ENCODE measurements at places on chromosomes 7 and 10.

- DNase-seq: no peak
These were observed 94.1 kb downstream of the BMPR1A start for GRCh38 chr10:86850481-86850880.

GRCh38 chr7:132103718-132104117 is 472.6 kb downstream of the PLXNA4 start:
- DNase-seq: no peak

GRCh38 chr10:43250615-43251418 is 16.0 kb downstream of the RASGEF1A start:
- no peak for DNase-seq

DNA sequence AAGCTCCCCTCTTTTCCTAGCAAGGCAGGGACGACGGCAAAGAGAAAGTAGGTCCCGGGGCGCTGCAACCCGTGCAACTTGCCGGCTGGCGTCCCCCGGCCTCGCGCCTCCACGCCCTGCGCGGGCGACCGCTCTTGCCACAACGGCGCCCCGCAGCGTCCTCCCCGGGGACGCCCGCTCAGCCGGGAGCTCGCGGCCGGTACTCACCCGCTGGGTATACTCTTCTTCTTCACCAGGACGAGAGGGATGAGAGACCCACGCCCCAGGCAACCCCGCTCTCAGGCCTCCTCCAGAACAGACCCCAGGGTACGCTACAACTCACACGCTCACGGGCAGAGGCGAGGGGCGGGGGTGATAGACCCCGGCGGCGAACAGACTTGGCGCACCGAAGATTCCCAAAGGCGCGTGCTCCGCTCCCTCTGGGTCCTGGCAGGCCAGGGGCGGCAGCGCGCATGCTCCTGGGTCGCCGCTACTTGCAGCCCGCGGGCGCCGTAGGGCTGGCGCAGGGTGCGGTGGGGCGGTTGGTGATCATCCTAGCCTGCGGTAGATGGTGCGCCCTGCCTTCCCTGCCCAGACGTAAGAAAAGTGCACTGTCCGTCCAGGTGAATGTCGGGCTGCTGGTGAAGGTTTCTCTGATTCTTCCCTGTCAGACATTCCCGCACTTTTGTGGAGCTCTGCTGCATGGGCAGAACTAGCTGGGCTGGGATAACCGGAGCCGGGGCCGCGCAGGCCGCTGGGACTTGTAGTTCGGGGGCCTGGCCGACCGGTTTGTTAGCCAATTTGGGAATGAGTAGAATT is at the start of gene CC2D2B:
Gene CC2D2B (plus strand): TSS at position 520 of the 798 bp plus-strand sequence. CDS start 3,349 bp downstream, outside the sequence.
- DNase-seq: peak; percentile 94

DNA sequence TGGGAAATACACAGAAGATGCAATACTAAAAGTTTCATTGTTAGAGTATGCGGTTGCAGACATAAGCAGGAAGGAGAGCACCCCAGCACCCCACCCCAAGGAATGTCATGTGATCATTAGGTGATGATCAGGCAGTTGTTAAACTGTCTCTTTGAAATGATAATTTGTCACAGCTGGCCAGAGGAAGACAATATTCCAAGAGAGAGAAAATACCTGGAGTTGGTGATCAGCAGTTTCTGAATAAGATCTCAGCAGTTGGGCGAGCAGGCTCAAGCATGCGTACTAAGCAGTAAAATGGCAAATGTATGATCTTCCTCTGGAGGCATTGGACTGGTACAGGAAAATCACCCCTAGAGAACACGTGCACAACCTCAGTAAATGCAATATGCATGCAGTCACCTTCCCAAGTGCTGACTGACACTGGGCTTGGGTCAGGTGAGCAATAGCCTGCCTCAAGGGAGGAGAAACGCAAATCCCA is 250.1 kb upstream of the MBL2 start:
- no peak for DNase-seq

DNA sequence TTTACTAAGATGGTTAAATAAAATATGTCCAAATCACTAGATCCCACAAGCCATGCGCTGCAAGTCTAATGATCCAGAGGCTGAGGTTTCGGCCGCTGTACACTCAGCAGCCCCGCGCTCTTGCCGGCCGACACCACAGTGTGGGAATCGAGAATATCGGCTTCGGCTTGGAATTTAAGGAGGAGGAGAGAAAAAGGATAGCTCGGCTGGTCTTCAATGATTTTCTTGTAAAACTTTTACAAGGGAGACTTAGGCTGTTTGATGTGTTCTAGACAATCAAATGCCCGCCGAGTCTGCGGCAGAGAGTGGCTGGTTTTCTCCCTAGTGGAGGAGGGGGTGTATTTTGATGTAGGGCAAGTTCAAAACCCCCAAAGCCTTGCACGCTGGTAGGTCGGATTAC is 118.2 kb upstream of the TCF7L2 start:
- DNase-seq: no peak

DNA sequence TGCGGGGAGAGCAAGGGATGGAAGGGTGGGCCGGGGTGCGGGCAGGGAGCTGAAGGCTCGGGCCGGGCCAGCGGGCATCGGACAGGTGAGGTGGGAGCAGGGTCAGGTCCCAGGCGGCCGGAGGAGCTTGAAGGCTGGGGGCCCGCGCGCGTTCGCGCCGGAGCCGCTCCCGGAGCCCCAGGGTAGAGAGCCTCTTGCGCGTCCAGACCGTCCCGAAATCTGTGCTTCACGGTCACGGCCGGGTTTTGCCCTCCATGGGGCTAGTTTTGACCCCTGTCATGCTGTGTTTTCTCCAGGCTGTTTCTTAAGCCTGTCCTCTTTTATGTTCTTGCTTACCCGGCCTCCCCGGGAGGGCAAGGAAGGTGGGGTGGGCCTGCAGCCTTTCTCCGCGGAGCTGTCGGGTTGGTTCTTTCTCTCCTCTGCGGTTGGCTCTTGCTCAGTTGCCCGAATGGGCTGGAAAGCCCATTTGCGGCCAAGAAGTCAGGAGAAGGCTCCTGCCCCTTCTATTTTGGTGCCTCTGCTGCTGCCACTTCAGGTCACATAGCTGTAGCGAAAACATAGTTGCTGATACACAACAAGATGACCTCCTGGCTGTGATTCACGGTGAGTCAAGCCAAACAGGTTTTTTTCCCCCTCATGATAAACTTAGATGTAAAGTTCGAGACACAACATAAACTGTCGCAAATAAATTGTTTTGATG is 650 bp downstream of the UBE2D1 start:
- no peak for DNase-seq

DNA sequence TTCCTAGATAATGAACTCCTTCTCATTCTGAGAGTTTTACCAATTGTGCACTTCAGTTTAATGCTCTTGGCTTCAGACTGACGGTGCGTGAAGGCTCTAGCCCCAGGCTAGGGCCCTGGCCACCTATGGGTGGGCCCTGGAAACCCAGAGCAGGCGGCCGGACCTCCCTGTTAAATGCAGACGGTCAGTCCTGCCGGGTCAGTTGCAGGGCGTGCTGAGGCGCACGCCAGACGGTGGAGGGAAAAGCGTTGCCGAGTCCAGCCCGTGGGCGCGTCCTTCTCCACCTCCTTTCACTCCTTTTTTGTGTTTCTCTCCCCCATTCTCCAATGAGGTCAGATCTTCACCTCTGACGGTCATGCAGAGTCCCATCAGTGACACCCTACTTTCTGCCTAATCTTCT is 2.3 kb downstream of the DPYSL4 start:
- DNase-seq: no peak

- DNase-seq: no peak
These were observed 53.3 kb upstream of the SP8 start for GRCh38 chr7:20839987-20840386.

DNA sequence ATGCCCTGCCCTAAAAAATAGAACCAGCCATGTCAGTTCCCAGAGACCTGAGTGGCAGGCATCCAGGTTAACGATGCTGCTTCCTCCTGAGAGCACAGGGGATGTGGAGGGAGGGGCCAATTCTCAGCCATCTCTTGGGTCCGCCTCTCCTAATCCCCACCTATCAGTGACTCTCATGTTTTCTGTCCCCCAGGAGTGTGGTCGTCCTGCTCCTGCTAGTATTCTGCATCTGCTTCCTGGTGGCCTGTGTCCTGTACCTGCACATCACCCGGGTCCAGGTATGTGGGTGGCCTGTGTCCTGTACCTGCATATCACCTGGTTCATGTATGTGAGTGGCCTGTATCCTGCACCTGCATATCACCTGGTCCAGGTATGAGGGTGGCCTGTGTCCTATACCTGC is 105.3 kb downstream of the ADCY1 start:
- no peak for DNase-seq

DNA sequence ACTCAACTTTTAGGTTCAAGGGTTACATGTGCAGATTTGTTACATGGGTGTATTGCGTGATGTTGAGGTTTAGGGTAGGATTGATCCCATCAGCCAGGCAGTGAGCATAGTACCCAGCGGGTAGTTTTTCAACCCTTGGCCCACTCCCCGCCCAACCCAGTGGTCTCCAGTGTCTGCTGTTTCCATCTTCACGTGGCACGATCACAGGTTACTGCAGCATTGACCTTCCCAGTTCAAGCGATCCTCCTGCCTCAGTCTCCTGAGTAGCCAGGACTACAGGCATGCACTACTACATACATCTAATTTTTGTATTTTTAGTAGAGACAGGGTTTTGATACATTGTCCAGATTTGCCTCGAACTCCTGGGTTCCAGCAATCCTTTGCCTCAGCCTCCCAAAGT is 905.7 kb upstream of the ZNF722 start:
- DNase-seq: no peak

DNA sequence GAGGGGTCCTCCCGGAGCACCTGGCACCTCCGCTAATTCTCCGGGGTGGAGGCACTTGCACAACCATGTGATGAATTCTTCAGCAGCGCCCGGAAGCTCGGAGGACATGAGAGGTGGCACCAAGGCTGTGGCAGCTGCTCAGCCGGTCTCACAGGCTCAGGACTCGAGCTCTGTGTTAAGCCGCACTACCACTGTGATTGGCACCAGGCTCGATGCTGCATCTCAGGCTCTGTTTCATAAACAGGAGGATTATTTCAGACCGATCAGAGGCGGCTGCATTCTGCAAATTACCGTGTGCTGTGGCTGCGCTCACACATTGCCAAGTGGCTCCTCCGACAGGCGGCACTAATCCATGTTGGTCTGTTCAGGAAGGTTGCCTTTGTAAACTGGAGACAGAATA is 495.2 kb downstream of the DNAJB6 start:
- no peak for DNase-seq

- no peak for DNase-seq
These were observed 55.9 kb downstream of the CFAP46 start for GRCh38 chr10:132886211-132887099.

- DNase-seq: no peak
These were observed 127.4 kb downstream of the TACC2 start for GRCh38 chr10:122116331-122116730.

DNA sequence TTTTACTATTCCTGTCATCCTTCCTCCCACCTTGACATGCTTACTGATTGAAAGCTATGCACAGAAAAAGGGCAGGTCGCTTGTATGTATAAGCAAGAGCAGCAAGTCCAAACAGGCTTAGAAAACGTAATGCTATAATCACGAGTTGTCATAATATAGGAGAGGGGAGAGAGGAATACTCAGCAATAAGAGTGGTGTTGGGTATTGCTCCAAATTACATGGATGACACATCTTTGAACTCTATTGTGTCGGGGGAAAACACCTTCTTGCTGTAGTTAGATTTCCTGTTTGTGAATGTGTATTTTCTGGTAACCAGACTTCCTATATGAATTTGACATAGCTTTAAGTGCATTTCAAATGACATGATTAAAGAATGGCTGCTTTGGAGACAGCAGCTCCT is 7.5 kb downstream of the MET start:
- DNase-seq: no peak

- DNase-seq: peak; percentile 45
These were observed 28.4 kb downstream of the TMEM130 start for GRCh38 chr7:98841179-98841997.

DNA sequence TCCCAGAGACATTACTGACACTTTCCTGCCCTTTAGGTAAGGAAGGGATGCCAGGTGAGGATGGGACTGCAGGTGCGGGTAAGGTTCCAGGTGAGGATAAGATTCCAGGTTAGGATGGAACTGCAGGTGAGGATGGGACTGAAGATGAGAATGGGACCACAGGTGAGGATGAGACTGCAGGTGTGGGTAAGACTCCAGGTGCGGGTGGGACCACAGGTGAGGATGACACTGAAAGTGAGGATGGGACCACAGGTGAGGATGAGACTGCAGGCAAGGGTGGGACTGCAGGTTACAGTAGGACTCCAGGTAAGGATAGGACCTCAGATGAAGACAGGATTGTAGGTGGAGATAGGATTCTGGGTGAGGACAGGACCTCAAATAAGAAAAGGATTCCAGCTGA is 322.3 kb downstream of the WDR37 start:
- no peak for DNase-seq

- no peak for DNase-seq
These were observed 46.5 kb downstream of the LGI1 start for GRCh38 chr10:93804200-93804599.

DNA sequence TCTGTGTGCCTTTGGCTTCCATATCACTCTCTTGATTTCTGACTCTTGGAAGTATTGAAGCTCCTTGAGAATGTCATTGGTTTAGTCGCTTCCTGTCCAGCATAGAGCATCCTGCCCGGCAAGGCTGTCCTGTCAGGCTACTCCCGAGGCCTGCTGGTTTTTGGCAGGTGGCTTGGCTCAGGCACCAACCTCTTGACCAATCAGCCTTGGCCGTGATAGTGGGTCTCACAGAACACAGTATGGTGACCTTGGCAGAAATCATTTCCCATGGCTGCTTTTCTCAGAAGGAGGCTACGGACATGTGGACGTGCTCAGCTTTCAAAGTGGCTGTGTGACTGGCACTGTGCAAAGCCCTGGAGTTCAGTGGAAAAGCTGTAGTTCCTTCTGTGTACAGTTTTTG is 516.9 kb downstream of the REEP3 start:
- DNase-seq: no peak

DNA sequence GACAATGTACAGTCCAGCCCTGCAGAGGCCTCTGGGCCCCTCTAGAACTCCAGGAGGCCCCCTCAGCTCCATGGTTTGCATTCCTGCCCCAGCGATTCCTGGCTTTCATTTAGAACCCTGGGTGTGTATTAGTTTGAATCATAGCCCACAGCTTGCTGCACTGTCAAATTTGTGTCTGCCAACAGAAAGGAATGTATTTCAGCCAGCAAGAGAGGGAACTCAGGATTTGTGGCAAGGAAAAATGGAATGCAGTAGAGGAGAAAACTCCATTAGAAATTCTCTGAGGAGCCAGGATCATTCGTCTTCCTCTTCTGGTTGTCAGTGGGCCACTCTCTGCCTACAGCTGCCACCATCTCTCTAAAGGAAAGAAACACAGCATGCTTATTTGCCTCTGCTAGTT is 27.9 kb upstream of the WDR11 start:
- no peak for DNase-seq

GRCh38 chr10:9010931-9011670 is 956.6 kb downstream of the GATA3 start:
- no peak for DNase-seq

GRCh38 chr7:94288096-94288495 is 106.6 kb upstream of the COL1A2 start:
- DNase-seq: no peak

- DNase-seq: no peak
These were observed 247.9 kb upstream of the PTN start for GRCh38 chr7:137591421-137591837.

- DNase-seq: no peak
These were observed 73.3 kb downstream of the ADAM12 start for GRCh38 chr10:126314863-126315493.

- DNase-seq: no peak
These were observed 26.8 kb downstream of the ACADSB start for GRCh38 chr10:123035467-123036086.
